ENCODE measurements at places on chromosomes 13 and 19. TPM values are rescaled to one million over a fixed set of nuclear protein-coding genes. Genes with fewer than 3 reads are reported as not detected.

The ZNF888 gene
- 5.2 TPM for total RNA-seq

The SMIM44 gene
- not detected for total RNA-seq

The ZNF528 gene
- 8.1 TPM for total RNA-seq

The FFAR3 gene
- total RNA-seq, result under 0.01 TPM

The C19orf33 gene
- total RNA-seq, result 0.40 TPM

The ZNF578 gene
- total RNA-seq, result 2.0 TPM

The NTF4 gene
- total RNA-seq, result not detected

The ZNF486 gene
- 9.1 TPM for total RNA-seq

The ZNF541 gene
- 0.20 TPM for total RNA-seq

The NPAS1 gene
- total RNA-seq, result under 0.01 TPM

The ZNF497 gene
- total RNA-seq, result 0.65 TPM

The ZNF575 gene
- total RNA-seq, result 0.22 TPM

The EDDM13 gene
- total RNA-seq, result 2.4 TPM

The ABCC4 gene
- total RNA-seq, result 1.6 TPM

The SULT2A1 gene
- total RNA-seq, result not detected

The IFNL1 gene
- total RNA-seq, result not detected

The FAM124A gene
- total RNA-seq, result 3.4 TPM

The WDR62 gene
- total RNA-seq, result 1.2 TPM

The TYROBP gene
- not detected for total RNA-seq

The CNN1 gene
- total RNA-seq, result 0.22 TPM

The LILRA5 gene
- total RNA-seq, result not detected

The CBY2 gene
- not detected for total RNA-seq

The CEACAM16 gene
- total RNA-seq, result not detected

The PLEKHA4 gene
- 7.1 TPM for total RNA-seq

The CYP2S1 gene
- total RNA-seq, result 0.65 TPM

The VWA8 gene
- 5.4 TPM for total RNA-seq

The ZNF256 gene
- 3.2 TPM for total RNA-seq

The ZNF175 gene
- 2.4 TPM for total RNA-seq

The PABPC3 gene
- total RNA-seq, result under 0.01 TPM

The FCHO1 gene
- 0.65 TPM for total RNA-seq

The LRP3 gene
- total RNA-seq, result 3.2 TPM

The ADGRL1 gene
- total RNA-seq, result 3.3 TPM

The CGB8 gene
- total RNA-seq, result not detected

The EFNA2 gene
- total RNA-seq, result not detected

The CEACAM8 gene
- not detected for total RNA-seq

The RAB4B gene
- 14.1 TPM for total RNA-seq

The C19orf81 gene
- 0.65 TPM for total RNA-seq

The NXNL1 gene
- total RNA-seq, result not detected

The TIMM50 gene
- 40.9 TPM for total RNA-seq

The FLT1 gene
- 42.7 TPM for total RNA-seq

The MBD3L2 gene
- not detected for total RNA-seq

The TNNT1 gene
- not detected for total RNA-seq

The SSC5D gene
- total RNA-seq, result not detected

The RDH13 gene
- 19.0 TPM for total RNA-seq

The IGSF23 gene
- not detected for total RNA-seq

The SLC17A7 gene
- 0.20 TPM for total RNA-seq

The MZT1 gene
- 9.9 TPM for total RNA-seq

The RAB3D gene
- total RNA-seq, result 31.5 TPM

The GPC6 gene
- under 0.01 TPM for total RNA-seq

The TMEM221 gene
- not detected for total RNA-seq

The CALR3 gene
- total RNA-seq, result not detected

The ATG4D gene
- total RNA-seq, result 5.0 TPM

The PTGIR gene
- 0.20 TPM for total RNA-seq

The KASH5 gene
- total RNA-seq, result not detected

The PALM gene
- 36.9 TPM for total RNA-seq

The SYT5 gene
- total RNA-seq, result not detected

Data from lung microvascular endothelial cell (primary cell).